ENCODE measurements at places on chromosomes 1 and 21. TPM values are rescaled to one million over a fixed set of nuclear protein-coding genes. Genes with fewer than 3 reads are reported as not detected.

DNA sequence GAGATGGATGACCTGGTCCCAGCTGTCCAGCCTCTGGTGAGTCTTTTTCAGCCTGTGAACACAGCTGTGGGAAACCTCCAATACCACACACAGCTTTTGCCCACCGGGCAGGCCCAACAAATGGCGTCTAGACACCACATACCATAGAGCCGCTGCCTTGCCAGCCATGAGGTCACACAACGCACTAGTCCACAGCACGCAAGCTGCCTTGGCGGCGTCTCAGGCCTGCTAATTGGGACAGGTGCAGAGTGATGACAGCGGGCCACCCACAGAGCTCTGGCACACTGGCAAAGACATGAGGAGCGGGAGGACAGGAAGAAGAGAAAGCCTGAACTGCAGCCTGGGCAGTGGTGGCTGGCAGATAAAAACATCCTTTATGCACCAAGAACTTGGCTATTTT is 125.5 kb downstream of the ADAMTS1 start:
- no peak for DNase-seq

GRCh38 chr1:145871994-145872924 is 13.4 kb upstream of the PIAS3 start:
- no peak for DNase-seq

DNA sequence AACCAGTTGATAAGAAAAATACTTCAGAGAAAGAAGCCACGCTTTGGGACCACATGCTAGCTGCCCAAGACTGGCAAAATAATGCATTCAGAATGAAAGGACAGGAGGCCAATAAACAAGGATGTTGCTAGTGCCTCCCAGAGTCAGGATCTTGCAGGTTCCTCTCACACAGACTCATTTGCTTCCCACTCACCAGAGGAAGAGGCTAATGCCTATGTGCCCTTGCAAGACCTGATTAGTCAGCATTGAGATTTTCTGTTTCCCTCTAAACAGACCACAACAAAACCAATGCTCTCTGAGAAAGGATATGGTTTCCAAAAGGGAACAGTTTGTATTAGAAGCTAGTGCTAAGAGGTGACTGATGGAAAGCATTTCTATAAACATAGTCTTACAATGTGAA is 85.7 kb downstream of the NRDC start:
- no peak for DNase-seq

DNA sequence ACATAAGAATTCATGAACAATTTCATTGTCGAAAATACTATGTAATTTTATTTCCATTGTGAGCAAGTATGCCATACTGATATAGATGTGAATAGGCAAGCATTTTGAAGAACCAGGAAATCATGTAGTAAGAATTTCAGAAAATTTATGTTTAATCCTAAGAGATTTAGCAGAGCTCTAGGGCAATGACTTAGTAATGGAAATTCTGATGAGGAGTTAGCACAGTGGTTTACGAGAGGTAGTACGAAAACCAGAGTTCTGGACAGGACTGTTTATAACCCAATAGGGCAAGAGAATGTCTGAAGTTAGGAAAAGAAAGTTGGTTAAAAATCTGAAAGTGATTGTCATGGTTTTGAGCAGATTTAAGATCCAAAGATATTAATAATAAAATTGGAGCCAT is 439.6 kb upstream of the DEPDC1 start:
- no peak for DNase-seq

Gene DYNLT5
- 15.9 TPM for total RNA-seq

Gene HAPLN2
- not detected for total RNA-seq

Gene HSD3B2
- total RNA-seq, result not detected

- DNase-seq, result no peak
These were observed 97.9 kb downstream of the CSMD2 start for GRCh38 chr1:34066981-34067603.

GRCh38 chr21:32463889-32464300 is 51.4 kb downstream of the EVA1C start:
- peak; percentile 94 for DNase-seq

DNA sequence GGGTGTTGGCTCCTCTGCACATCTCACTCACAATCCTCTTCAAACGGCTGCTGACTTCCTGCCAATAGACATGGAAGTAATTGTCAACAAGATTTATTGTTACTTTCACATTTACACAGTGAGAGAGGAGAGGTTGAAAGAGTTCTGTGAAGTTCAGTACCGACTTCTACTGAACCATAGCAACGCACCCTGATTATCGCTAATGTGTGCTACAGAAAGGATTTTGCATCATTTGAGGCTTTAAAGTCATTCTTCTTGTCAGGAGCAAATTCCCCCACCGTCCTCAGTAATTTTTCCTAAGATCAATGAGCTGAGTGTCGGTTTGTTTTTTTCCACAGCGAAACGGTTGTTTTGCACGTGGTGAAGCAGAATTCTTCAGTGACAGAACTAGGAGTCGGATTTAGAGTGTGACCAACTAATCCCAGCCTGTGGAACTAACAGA is 361.0 kb downstream of the ADGRL2 start:
- DNase-seq, result no peak

Gene PFKFB2
- total RNA-seq, result 1.2 TPM

DNA sequence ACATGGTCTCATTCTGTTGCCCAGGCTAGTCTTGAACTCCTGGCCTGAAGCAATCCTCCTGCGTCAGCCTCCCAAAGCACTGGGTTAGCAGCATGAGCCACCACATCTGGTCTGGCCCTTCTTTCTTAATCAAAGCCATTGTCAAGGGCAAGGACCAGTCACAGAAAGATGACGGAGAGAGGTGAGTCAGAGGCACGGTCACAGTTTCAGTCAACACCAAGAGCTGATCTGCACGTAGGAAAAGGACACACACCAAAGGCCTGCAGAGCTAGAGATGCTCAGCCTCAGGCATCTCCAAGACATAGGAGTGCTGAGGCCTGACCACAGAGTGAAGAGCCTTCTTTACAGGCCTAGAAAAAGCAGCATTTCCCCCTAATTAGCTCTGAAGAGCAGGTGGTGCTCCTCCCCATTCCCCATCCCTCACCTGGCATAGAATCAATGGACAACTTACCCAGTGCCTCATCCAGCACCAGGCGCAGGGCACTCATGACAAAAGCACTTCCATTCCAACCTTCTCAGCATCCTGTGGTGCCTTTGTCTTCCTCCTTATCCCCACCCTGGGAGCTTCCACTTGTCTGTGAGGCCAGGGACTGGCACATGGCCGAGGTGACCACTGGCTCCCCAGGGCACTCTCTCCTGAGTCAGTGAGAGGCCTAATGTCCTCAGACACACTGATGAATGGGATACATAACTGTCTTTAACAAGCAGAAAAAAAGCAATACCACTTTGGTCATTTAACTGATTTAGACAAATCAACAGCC is 139.8 kb downstream of the AJAP1 start:
- DNase-seq, result no peak

GRCh38 chr1:94515296-94515947 is 26.1 kb downstream of the F3 start:
- no peak for DNase-seq

Gene TCEA3
- 0.70 TPM for total RNA-seq

DNA sequence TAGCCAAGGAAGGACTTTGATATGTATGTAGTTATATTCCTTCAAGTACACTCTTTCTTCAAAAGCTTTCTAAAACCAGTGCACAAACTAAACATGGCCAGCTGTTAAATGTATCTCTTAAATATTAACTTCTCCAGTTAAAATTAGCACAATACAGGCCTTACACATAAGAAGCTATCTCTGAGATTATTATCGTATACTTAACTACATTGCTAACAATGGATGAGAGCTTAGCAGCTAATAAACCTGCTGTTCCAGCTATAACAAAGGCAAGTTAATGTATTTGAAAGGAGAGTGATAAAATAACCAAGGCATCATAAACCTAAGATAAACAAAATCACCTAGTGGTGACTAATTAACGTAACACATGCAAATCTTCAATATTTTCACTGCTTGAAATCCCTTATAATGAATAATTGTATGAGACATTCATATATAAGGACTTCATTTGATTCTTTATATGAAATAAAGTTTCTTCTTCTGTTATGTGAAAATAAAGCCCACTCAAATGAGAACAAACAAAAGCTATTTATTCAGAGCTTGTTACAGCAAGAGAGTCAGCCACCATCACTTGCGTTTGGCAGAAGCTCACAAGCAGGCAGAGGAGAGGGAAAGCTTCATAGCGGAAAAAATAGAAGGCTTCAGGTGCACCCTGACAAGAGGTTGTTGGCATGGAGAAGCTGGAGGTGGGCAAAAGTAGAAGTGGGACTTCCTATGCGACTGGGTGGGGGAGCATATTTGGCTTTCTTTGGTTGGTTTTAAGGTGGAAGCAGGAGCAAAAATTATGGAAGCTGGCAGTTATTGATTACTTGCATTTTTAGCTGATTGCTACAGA is 274.1 kb upstream of the CHRM3 start:
- no peak for DNase-seq

GRCh38 chr1:217369996-217370551 is 260.8 kb downstream of the GPATCH2 start:
- no peak for DNase-seq

GRCh38 chr1:19730793-19731192 is 66.1 kb downstream of the HTR6 start:
- DNase-seq, result no peak

GRCh38 chr1:94901841-94902240 is 25.1 kb downstream of the CNN3 start:
- no peak for DNase-seq

GRCh38 chr1:180952657-180953013 is 39.9 kb downstream of the KIAA1614 start:
- DNase-seq, result no peak

- no peak for DNase-seq
These were observed 9.2 kb upstream of the ENAH start for GRCh38 chr1:225662155-225662554.

DNA sequence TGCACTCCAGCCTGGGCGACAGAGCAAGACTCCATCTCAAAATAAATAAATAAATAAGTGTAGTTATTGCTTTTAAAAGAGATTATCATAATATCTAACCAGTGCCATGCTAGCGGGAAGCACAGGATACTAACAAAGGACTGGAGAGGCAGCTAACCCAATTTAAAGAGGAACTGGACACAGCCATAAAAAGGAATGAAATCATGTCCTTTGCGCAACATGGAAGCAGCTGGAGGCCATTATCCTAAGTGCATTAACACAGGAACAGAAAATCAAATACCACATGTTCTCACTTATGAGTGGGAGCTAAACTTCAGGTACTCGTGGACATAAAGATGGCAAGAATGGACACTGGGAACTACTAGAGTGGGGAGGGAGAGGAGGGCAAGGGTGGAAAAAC is 54.9 kb downstream of the TM2D1 start:
- DNase-seq, result no peak

DNA sequence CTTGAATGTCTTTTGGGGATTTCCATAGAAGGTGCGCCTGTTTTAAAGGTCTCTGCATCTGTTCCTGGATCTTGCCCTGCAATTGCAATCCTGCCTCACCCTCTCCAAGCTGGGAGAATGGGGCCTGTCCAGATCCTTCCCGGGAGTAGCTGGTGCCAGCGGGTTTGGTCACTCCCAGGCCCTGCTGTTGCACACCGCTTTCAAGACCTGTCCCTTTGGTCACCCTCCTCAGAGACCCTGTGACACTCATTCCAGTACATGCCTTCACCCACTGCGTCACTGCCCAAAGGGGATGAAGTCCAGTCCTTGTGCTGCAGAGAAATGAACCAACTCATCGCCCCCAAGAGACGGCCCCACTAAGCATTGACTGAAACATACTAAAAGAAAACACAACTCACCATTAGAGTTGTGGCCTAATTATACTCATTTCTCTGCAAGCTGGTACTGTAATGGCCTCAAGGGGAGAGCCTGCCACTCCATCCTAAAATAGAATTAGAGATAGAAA is 1.9 kb upstream of the IRF2BP2 start:
- no peak for DNase-seq

DNA sequence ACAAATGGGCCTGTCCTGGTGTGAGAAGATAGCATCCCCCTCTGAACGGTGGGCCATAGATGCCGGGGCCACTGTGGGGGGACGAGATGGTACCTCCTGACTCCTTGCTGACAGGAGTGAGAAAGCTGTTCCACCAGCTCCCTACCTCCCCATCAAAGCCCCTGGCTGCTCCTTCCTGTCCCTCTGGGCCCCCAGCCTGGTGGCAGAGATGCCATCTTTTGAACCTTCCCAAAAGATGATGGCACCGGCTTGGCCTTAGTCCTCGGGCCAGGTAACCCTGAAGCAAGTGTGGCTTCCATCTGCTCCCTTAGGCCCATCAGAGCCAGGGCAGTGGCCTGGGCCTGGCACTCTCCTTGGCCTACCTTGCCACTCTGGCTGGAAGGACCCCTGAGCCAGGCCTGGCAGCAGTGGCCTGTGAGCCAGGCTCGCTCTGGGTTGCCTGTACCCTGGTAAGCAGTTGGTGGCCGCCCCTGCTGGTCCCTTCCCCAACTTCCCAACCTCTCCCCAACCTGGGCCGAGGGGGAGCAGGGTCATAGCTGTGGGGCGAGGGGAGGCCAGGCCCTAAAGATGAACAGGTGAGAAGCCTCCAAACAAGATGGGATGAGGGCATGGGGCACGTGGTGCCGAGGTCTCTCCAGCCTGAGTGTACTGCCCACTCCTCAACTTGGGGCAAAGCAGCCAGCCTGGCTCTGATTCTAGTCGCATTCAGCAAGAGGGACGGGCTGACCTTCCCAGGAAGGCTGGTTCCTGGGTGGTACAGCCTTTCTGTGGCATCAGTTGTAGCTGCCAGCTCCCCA is 34.7 kb downstream of the ZBTB17 start:
- no peak for DNase-seq

Measured in glomerular endothelial cell (primary cell).